B cell (primary cell): ENCODE measurements at places on chromosomes 12 and 14.
A peak's percentile ranks its signal among the peaks of the same experiment; 100 is the strongest.

DNA sequence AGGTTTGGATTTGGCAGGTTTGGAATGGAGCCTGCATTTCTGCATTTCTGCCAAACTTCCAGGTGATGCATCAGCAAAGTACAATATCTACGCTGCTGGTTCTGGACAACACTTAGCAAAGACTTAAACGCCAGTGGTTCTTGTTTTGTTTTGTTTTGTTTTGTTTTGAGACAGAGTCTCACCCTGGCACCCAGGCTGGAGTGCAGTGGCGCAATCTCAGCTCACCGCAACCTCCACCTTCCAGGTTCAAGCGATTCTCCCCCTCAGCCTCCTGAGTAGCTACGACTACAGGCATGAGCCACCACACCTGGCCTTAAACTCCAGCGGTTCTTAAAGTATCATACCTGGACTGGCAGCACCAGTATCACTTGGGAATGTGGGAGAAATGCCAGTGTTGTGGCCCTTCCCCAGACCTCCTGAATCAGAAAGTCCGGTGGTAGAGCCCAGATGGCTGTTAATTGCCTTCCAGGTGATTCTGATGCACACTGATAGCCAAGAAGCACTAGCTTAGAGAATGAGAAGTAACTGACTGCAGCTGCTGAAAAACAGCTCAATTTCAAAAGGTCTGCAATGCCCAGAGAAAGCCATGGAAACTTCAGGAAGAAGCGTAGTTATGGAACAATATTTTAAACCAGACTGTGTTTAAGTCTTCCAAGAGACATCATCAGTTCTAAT lies 114.8 kb upstream of the FOXN3 start:
- no peak for DNase-seq

- no peak for DNase-seq
These were observed 14.1 kb upstream of the RPS6KL1 start for GRCh38 chr14:74937171-74937570.

DNA sequence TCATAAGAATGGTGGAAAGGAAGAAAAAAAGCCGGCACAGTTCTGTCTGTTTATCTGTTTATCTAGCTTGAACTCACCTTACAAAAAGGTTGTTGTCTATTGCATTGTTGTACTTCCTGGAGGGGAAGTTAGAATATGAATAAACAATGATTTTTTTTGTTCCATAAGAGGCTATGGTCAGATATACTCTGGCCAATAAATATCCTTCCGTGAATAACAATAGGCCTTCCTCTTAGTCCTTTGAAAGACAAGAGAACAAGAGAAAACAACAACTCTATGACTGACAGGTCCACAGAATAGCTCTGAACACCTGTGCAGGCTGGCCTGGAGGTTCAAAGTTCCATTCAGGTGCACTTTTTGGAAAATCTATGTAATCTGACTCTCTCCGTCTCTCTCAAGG lies 192.8 kb upstream of the KRR1 start:
- DNase-seq = no peak

- no peak for DNase-seq
These were observed 52.4 kb downstream of the NTN4 start for GRCh38 chr12:95738024-95738611.

- no peak for DNase-seq
These were observed 22.5 kb upstream of the MANSC4 start for GRCh38 chr12:27802511-27802910.

DNA sequence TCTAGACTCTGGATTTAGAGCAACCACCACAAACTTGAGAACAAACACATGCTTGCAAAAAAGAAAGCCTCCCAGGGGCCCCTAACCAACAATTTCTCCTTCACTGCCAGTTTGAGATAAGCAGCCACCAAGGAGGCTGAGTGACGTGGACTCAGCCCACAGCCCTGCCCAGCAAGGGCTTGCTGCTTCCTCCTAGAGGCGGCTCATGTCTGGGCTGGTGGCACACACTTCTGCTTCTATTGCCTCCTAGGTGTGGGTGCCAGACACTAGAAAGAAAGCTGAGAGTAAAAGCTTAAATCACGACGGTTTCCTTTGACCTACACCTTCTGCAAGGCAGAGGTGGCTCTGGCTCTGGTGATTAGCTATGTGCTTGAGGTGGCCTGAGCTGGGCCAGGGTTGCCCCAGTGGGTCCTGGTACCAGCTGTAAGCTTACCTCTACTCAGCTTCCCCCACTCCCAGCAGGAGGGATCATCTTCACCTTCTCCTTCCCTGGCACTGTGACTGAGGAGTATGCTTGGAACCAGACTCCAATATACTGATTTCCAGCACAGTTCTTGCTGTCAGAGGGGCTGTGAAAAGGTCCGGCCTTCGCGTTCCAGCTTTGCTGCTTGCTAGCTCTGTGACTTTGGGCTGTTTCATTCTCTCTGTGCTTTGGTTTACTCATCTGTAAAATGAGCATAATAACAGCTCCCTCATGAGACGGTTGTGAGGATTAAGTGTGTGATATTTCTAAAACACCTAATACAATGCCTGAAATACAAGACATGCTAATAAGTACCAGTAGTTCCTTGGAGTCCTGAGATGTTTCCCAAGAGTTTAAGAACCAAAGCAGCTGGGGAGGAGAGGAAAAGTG lies 89.7 kb upstream of the PARP11 start:
- peak; percentile 63 for DNase-seq

- no peak for DNase-seq
These were observed 134.2 kb downstream of the NTF3 start for GRCh38 chr12:5565933-5566599.

DNA sequence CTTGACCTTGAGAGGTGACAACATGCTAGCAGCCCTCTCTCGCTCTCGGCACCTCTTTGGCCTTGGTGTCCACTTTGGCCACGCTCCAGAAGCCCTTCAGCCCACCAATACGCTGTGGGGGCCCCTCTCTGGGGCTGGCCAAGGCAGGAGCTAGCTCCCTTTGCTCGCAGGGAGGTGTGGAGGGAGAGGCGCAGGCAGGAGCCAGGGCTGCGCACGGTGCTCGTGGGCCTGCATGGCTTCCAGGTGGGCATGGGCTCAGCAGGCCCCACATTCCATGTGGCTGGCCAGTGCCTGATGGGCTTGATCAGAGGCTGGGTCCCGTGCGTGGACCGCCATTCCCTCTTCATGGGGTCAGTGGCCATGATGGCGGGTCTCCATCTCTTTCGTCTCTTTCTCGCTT lies 1237.0 kb upstream of the USP15 start:
- no peak for DNase-seq
